ENCODE measurements at places on chromosomes 12 and 14.

- H3K27me3 ChIP-seq = no peaks in the 10 kb centered on the region
- no peak for DNase-seq
- no peak overlapping the region for H3K4me3 ChIP-seq
- no peaks in the 10 kb centered on the region for H3K36me3 ChIP-seq
- no peak overlapping the region for H3K27ac ChIP-seq
These were observed 166.6 kb upstream of the HMGA2 start for GRCh38 chr12:65657635-65658034.

DNA sequence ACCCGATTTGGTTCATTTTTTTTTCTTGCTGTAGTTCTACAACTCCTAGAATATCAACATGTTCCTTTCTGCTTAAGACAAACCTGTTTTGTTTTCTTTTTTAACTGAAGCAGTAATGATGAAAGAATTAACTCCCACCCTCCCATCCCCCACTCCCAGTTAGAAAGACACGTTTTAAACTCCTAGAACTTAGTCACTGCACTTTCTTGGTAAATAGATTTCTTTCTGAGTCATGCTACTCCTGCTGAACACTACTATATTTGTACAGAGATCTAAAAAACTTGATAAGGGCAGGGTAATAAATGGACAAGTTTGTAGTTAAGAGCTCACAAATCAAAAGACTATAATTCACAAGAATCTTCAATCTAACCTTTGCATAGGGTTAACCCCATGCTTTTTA, 118.9 kb upstream of the PTPRB start:
- no peak for DNase-seq
- no peaks in the 10 kb centered on the region for H3K4me1 ChIP-seq
- no peaks in the 10 kb centered on the region for H3K36me3 ChIP-seq
- no peak overlapping the region for H3K4me3 ChIP-seq

DNA sequence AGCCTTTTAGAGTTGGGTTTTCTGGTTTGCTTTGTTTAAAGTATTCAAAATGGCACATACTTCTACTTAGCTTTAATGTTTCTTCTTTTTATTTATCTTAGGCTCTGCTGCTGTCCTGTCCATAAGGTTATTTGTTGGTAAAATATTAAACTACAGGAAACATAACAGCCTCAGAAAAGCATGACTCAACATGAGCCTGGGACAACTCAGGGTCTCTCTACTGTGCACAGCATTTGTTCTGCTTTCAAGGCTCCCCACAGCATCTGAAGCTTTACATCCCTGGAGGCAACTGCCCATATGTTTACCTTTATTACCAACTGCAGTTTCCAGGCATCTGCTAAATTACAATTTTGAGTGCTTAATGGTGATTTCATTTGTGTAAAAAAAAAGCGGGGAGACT, 954.2 kb upstream of the FBXO33 start:
- no peak overlapping the region for H3K4me3 ChIP-seq
- no peak overlapping the region for H3K27ac ChIP-seq
- H3K4me1 ChIP-seq = no peaks in the 10 kb centered on the region
- no peaks in the 10 kb centered on the region for H3K36me3 ChIP-seq

DNA sequence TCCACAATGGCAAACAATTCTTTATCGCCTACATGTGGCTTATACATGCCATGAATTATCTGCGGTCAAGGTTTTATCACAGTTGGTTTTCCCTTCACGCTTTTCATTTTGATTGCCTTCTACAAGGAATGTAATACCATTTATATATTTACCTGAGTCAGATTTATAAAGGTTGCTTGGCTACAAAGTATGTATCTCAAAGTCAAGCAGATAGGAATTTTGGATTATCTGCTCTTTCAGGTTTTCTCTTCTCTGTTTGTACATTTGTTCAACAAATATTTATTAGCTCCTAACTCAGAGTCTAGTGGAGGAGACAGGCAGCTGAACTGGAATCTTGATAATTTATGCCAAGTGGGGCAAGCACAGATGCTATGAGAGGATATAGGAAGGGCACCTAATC, 28.5 kb upstream of the CISTR start:
- no peaks in the 10 kb centered on the region for H3K27me3 ChIP-seq
- DNase-seq = no peak
- no peak overlapping the region for H3K4me3 ChIP-seq
- no peaks in the 10 kb centered on the region for H3K4me1 ChIP-seq
- H3K27ac ChIP-seq = no peak overlapping the region

- peaks cover 46% of the 10 kb centered on the region for H3K4me1 ChIP-seq
- peak overlapping the region; percentile 84 for H3K27ac ChIP-seq
- no peaks in the 10 kb centered on the region for H3K27me3 ChIP-seq
- H3K36me3 ChIP-seq = peaks cover 5% of the 10 kb centered on the region
- peak; percentile 84 for DNase-seq
- peak overlapping the region; percentile 48 for H3K4me3 ChIP-seq
These were observed 19.5 kb downstream of the TTC9 start for GRCh38 chr14:70660967-70661893.

DNA sequence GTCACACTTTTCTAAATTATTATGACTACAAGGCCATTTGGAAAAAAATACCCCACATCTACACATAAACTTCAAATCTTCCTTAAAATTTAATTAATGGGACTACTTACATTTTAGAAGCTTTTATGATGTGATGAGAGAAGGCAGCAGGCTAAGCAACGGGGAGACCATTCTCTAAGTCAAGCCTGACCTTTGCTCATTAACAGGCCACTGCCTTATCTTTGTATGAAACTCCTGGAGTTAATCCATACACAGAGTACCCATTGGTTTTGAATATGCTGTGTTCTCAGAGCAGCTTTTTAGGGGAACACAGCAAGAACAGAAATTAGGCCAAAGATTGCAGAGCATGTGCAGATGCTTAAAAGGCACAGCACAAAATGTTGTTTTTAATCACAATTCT, 35.5 kb upstream of the LRIG3 start:
- H3K4me1 ChIP-seq = no peaks in the 10 kb centered on the region
- H3K27me3 ChIP-seq = no peaks in the 10 kb centered on the region
- H3K27ac ChIP-seq = no peak overlapping the region
- H3K36me3 ChIP-seq = no peaks in the 10 kb centered on the region

DNA sequence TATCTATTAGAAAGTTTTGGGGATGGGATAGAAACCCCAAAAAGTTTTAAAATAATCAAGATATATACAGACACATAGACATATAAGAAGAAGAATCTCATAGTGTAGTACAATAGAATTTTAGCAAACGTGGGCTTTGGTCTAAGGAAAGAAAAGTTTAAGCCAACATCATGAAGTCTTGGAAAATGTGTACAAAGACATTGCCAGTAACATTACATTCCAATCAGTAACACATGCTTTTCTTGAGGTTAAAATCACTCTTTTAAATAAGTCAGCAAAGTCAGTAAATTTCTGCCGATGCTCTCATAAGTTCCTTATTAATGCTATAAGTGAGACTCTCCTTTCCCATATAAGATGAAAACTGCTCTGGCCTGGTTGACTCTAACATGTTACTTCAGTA, 201.1 kb upstream of the LRIG3 start:
- no peak overlapping the region for H3K27ac ChIP-seq
- H3K27me3 ChIP-seq = no peaks in the 10 kb centered on the region
- DNase-seq = no peak
- no peaks in the 10 kb centered on the region for H3K36me3 ChIP-seq

Data from naive thymus-derived CD4-positive, alpha-beta T cell (primary cell).